ENCODE measurements at places on chromosomes 3 and 15.
A peak's percentile ranks its signal among the peaks of the same experiment; 100 is the strongest.

GRCh38 chr15:66682865-66683264, 19.2 kb upstream of the SMAD6 start:
- DNase-seq: no peak

- no peak for DNase-seq
Measured at GRCh38 chr3:39754549-39754948, 54.9 kb upstream of the MYRIP start.

GRCh38 chr3:16550305-16550675, 36.8 kb upstream of the RFTN1 start:
- no peak for DNase-seq

- no peak for DNase-seq
Measured at GRCh38 chr3:66712210-66712609, 211.4 kb upstream of the LRIG1 start.

DNA sequence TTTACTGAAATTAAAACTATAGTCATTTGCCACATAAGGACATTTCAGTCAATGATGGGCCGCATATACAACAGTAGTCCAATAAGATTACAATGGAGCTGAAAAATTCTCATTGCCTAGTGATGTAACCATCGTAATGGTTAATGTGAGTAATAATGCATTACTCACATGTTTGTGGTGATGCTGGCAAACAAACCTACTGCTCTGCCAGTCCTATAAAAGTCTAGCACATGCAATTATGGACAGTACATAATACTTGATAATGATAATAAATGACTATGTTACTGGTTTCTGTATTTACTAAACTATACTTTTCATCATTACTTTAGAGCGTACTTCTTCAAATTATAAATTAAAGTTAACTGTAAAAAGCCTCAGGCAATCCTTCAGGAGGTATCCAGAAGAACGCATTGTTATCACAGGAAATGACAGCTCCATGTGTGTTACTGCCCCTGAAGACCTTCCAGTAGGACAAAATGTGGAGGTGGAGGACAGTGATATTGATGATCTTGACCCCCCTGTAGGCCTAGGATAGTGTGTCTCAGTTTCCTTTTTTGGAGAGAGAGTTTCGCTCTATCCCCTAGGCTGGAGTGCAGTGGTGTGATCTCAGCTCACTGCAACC, 102.7 kb downstream of the ATP1B3 start:
- DNase-seq: no peak

GRCh38 chr3:100045696-100046095, 68.6 kb downstream of the FILIP1L start:
- DNase-seq: peak; percentile 88

DNA sequence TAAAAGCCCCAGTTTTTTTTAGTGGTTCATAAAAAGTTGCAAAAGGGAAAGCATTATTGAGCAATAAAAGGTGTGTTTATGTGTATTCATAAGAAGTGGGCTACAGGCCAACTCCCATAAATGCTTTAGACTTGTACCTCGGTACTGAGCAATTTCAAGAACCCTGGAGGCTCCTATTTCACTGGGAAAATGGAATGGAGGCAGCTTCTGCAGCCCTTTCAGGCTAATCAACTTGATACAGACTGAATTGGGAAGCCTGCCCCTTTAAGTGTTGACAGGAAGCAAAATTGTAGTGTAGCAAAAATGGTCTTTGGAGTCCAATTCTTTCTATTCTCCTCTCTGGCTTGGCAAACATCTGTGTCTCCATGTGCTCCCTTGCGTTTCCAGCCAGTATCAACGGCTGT, 118.8 kb downstream of the ECT2 start:
- DNase-seq: peak; percentile 24

DNA sequence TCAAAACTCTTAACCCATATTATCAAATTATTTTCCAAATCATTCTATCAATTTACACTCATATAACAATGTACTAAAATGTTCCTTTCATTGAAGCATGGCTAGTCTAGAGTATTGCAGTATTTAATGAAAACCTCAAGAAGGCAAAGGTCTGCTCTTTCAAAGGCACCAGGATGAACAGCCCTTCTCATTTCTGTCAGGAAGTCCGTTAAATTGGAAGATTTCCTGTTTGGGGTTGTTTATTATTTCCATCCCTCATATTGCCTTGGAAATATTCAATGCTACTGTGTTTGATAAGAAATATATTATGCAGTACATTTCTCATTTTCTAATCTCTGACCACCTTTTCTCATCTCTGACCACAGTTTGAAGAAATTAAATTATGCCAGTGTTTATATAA, 25.1 kb downstream of the ACKR4 start:
- DNase-seq: no peak

GRCh38 chr3:65827076-65827475, 211.6 kb downstream of the MAGI1 start:
- DNase-seq: no peak

DNA sequence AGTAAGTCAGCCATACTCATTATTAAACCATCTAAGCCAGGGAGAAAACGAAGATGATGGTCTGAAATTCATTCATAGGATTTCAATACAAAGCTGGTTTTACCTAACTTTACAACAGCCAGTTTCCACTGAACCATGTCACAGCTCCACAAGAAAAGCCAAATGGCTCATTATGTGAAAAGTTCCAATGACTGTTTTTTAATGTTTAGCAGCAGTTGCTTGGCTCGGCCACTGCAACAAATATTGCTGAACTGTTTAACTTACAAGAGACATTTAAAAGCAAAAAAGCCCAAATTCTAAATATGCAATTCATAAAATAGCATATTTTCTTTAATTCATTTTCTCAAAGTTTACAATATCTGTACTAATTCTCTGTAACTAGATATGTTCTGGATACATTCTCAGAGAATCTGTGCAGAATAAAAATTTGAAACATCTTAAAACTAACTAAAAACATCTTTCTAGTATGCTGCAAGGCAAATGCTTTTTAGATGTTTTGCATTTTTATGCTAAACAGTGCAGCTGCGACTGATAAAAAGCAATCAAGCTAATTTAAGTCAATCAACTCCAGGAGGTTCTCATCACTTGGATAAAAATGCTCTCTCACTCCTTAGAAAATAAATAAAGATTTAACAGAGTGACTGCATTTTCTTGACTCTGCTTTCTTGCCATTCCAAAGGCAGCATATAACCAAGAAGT, 356.5 kb downstream of the ERC2 start:
- DNase-seq: peak; percentile 32

DNA sequence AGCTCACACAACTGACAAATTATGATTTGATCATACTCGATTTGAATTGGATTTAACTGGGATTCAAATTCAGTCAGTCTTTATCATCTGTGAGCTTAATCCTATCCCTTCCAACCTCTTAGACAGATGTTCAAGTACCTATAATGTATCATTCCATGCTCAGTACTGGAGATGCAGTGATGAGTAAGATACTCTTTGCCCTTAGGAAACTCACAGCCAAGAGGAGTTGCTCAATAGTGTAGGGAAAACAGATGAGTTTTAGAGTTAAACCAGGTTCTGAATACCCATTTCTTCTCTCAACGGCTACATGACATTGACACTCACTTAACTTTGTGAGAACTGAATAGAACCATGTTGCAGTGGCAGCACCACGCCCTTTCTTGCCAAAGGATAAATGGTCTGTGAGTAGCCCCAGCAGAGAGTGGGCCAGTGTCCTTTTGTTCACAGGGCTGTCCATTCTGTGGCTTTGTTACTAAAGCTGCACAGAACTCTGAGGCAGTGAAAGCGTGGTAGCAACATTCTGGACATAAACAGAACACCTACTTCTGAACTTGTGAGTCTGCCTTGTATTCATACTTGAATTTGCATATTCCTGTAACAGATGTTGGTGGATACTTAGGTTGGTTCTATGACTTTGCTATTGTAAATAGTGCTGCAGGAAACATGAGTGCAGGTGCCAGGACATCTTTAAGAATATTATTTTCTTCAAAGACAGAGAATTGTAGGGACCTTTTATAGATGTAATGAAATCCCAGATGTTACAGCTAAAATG, 91.6 kb downstream of the RASA2 start:
- no peak for DNase-seq

- DNase-seq: peak; percentile 55
Measured at GRCh38 chr3:21484057-21484827, 266.8 kb downstream of the ZNF385D start.

- DNase-seq: peak; percentile 29
Measured at GRCh38 chr15:69000091-69000490, 14.4 kb upstream of the NOX5 start.

DNA sequence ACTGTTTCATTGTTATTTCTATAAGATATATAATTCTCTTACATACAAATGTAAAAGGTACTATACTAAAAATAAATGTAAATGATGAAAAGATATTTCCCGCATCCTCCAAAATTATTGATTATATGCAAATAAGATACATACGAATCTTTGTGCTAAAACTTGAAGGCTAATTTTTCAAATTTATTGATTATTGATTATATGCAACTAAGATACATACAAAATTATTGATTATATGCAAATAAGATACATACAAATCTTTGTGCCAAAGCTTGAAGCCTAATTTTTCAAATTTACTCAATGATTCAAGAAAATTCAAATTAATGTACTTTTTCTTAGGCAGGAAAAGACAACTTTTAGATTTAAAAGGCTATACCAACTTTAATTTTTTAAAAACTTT, 319.8 kb downstream of the TBC1D5 start:
- DNase-seq: no peak

- DNase-seq: no peak
Measured at GRCh38 chr15:56428821-56429458, 36.0 kb downstream of the MNS1 start.

Data from femur (tissue), 1 donor.